T47D (cell line): ENCODE measurements at places on chromosomes 2 and 18.

- no peak for DNase-seq
Observed at GRCh38 chr2:96095116-96095636, 21.2 kb downstream of the ADRA2B start.

GRCh38 chr2:219433666-219434467 is 776 bp upstream of the SPEG start:
- DNase-seq = no peak

DNA sequence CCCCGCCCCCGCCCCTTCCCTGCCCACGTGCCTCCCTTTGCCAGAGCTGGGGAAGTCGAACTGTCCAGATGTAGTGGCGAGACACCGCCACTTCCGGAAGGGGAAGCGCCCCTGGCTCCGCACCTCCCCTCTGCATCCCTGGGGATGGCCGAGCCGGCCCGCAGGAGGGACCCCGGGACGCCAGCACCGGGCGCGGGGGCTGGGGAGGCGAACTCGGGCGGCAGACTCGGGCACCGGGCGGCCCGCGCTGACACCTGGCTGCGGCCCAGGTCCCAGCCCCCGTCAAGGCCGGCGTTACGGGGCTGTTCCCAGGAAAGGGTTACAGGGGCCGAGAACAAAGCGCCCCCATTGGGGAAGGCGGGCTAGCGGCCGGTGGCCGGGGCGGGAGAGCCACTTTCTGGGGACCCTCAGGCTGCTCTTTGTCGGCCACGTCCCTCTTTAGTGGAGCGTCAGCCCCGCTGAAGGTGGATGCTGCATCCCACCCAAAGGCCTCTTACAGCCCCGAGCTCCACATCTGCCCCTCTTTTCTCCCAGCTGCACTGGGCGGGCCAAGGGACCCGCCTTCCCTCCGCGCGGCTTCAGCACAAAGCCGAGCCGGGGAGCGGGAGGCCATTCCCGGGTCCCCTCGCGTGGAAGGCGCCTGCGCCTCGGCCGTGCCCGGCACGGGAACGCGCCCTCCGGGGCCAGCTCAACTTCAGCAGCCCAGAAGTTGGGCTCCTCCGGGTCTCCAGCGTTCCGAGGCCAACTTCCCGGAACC is 1.3 kb downstream of the SDC1 start:
- DNase-seq = no peak

- DNase-seq = no peak
Observed at GRCh38 chr2:162253435-162253834, 10.2 kb upstream of the FAP start.

GRCh38 chr2:95374029-95374428 is 28.5 kb upstream of the FAHD2A start:
- no peak for DNase-seq

- no peak for DNase-seq
Observed at GRCh38 chr2:135890835-135891234, 14.6 kb upstream of the MCM6 start.

- DNase-seq = no peak
Observed at GRCh38 chr2:241030883-241031282, 32.5 kb downstream of the SNED1 start.

GRCh38 chr18:51168026-51168742 is 29.3 kb downstream of the MEX3C start:
- DNase-seq = no peak

GRCh38 chr2:231172025-231172424 is 26.4 kb upstream of the ARMC9 start:
- DNase-seq = no peak

DNA sequence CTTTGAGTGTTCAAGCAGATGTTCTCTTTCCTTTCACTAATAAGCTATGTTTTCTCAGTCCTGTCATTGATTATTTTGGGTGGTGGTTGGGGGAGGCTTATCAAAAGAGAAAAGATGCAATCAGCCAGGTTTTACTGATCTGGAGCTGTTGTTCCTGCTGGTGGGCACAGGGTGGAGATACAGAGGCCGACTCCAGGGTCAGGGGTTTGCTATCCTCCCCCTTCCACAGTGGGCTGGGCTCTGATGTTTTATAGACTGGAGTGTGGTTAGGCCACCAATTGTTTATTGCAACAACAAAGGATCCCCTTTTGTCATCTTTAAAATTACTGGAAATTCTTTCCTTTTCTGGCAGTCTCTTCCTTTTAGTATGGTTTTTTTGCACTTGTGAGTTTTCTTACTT is 120.5 kb downstream of the TANC1 start:
- no peak for DNase-seq

DNA sequence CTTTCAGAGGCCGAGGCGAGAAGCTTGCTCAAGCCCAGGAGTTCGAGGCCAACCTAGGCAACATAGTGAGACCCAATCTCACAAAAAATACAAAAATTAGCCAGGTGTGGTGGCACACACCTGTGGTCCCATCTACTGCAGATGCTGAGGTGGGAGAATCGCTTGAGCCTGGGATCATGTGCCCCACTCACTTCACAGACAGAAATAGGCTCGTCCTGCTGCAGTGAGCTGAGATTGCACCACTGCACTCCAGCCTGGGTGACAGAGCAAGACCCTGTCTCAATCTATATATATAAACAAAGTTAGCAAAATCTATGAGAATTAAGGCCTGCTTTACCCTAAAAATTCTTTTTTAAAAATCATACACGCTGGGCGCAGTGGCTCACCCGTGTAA is 50.8 kb downstream of the TEX44 start:
- DNase-seq = no peak

- DNase-seq = no peak
Observed at GRCh38 chr2:101723371-101724124, 26.0 kb downstream of the MAP4K4 start.
